ENCODE measurements at places on chromosomes 3 and 15.

DNA sequence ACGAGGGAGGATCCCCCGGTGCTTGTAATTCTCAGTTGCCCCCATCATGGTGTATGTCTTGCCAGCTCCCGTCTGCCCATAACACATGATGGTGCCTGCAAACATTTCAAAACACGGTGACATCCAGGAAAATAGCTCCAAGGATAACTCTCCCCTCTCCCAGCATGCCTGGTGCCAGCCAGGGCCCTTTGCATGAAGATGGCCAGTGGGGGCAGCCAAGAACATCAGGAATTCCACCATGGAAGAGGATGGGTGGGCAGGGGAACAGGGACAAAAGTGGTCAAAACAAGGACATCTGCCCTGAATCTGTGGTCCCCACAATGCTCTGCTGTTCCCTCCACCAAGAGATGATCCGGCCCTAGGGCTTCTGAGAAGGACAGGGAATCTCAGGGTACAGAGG, 9.0 kb downstream of the KIF9 start:
- DNase-seq: no peak

DNA sequence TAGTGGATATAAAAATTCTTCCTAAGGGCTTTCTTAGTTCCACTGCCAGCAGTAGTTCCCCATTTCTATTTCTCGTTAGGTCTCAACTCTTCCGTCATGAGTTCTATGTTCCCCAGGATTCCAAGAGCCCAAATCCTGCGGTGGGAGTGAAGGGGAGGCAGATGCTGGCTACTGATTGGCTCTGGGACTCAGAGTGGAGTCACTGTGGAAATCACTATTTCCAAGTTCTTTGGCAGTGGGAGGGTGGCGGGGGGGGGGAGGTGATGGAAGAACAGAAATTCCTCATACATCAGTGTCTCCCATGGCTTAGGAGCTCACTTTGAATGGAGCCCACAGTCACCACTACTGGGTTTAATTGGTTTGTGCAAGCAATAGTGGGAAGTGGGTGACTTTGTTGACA, 5.6 kb downstream of the CCR1 start:
- no peak for DNase-seq

DNA sequence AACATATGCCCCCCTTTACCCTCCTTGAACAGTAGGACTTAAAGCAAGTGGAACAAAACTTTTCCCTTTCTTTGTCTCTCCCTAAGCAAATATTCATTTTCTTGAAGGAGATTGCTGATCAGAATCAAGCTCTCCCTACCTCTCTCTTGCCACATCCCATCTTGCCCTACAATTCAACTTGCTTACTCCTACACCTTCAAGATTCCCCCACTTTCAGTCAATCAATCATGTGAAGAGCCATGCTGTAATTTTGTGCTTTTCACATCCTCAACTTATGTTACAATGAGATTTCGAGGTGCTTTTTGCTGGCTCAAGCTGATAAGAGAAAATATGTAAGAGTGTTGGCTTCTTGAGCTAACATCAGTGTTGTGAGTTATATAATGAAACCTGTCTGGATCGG, 662.9 kb downstream of the NLGN1 start:
- DNase-seq: no peak

- DNase-seq: no peak
These were observed 146.2 kb upstream of the DPH6 start for GRCh38 chr15:35691891-35692867.

GRCh38 chr3:6449099-6449498, 411.8 kb upstream of the GRM7 start:
- DNase-seq: no peak

DNA sequence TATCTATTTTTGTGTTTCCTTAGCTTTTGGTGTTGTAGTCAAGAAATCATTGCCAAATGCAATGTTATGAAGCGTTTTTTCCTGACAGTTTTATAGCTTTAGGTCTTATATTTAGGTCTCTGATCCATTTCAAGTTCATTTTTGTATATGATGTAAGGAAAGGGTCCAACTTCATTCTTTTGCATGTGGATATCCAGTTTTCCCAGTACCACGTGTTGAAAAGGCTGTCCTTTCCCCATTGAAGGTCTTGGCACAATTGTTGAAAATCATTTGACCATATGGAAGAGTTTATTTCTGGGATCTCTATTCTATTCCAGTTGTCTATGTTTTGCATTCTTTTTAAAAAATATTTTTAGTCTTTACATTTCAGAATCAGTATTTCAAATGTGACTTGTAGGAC, 14.6 kb upstream of the SNRPN start:
- no peak for DNase-seq

All from activated naive CD4-positive, alpha-beta T cell treated with anti-CD3 and anti-CD28 coated beads, Interleukin-2, amount 50 U/mL, for 16 hours (primary cell).